HT1080 (cell line): ENCODE measurements at places on chromosomes 2 and 18.
A peak's percentile ranks its signal among the peaks of the same experiment; 100 is the strongest.

DNA sequence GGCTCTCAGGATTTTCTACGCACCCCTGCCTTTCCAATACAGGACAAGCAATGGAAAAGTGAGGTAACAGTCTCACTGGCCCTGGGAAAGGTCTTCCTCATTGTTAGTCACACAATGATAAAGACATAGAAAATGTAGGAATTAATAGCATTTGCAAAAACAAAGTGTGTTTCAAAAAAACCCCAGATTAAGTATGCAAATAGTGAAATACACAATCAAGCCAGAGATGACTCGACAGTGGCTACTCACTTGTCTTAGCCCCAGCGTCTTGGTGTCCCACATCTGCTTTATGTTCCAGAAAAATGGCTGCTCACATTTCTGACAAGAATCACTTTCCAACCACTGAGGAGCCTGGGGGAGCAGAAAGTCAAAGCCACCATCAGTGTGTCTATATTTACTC lies 47.0 kb upstream of the AP1S3 start:
- peak; percentile 23 for DNase-seq

DNA sequence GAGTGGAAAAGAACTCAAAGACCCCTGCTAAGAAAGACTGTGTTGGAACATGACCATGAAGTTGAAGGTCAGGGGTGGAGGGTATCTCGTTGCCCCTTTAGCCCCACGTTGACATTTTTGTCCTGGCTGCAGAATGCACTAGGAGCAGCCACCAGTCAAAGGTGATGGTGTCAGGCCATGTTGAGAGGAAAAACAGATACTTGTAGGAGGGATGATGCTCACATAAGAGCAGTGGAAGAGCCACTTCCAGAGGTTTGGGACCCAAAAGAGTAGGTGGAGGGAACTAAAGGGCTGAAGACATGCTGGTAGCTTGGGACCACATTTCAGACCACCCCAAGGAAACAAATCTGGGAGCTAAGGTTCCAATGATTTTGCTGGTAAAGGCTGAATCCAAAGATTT lies 159.0 kb downstream of the MYO3B start:
- DNase-seq = no peak

DNA sequence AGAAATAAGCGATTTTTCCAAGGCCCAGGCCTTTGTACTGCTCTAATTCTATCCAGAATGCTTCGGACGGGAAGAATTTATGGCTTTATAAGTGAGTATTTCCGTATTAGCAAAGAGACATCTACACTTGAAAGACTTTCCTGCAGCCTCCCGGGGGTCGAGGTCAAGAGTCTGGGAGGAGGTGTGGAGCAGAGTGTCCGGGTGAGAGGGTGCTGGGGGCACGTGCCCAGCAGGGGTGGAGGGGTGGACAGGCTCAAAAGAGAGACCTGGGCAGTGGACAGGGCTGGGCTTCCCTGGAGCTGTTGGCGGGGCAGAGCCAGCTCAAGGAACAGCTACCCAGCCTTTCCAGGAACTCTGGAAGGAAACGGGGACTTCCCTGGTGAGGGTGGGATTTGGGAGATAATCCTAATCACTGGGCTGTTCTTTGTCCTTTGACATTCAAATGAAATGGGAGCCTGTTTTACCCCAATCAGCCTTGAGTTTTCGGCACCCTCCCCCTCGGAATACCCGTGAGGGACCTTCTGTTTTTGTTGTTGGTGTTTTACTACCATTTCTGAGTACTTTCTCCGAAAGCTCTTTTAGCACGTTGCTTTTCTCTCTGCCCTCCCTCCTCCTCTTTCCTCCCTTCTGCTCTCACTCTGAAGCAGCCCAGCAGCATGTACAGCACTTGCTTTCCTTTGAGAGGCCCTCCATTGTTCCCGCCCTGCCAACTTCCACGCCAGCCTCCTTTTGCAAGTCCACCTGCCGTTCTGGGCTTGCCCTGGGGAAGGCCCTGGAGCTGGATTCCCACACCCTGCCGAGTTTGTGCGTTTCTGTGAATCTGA lies 164.7 kb downstream of the AGAP1 start:
- no peak for DNase-seq

GRCh38 chr2:74421221-74421870 lies at the start of the genes C2orf81 and WDR54:
C2orf81 (minus strand) TSS chr2:74421619; CDS start chr2:74421560, 59 bp downstream.
WDR54 (plus strand) TSS chr2:74421730; CDS start chr2:74422154, 424 bp downstream.
- DNase-seq = peak; percentile 93

- DNase-seq = no peak
Measured at GRCh38 chr18:13558790-13559189, 167.6 kb downstream of the FAM210A start.

GRCh38 chr2:72824224-72824842 lies 1.5 kb downstream of the EXOC6B start:
- DNase-seq = peak; percentile 73

- DNase-seq = no peak
Measured at GRCh38 chr18:55592106-55592505, 4.1 kb upstream of the TCF4 start.

- DNase-seq = peak; percentile 62
Measured at GRCh38 chr2:217204358-217204757, 344.5 kb upstream of the TNP1 start.

DNA sequence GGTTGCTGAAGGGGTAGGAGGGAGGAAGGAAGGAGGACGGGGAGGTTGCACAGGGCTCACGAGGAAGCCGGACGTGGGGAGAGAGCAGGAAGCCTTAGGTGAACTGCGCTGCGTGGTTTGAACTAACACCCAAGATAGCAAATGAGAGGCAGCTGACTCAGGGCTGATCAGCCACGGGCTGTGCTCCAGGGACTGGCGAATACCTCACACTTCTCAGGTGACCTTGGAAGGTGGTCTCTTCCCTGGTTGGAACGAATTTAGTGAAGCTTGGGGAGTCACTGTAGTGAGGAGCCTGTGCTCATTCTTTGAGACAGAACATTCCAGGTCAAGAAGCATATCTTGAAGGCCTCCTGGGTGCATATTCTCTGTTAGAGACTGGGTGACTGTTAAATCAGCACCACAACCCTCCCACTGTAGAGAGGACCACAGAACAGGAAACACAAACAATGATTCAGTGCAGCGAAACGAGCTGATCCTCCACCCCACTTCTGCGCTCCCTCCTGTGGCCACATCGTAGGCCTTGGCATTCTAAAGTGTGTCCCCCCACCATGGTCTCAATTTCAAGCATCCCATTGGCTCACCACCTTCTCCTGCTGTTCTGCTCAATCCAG lies 33.8 kb downstream of the TOGARAM2 start:
- DNase-seq = peak; percentile 91

DNA sequence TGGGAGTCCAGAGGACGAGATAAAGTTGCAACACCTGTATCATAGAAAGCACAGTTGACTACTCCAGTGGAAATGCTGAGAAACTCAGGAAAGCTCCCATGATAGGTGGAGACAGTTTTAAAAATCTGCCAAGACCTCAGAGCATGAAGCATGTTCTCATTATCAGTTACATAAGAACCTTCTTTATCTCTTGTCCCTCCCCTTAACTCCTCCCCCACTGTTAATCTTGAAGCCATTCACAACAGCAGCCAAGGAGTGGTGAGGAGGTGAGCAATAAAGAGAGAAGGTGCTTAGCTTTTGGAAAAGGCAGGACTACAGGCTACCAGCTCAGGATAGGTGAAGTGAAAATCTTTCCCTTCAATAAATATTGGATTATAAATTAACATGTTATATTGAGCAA lies 657.9 kb downstream of the NYAP2 start:
- no peak for DNase-seq
